A172 (cell line): ENCODE measurements at places on chromosomes 1 and 21.

DNA sequence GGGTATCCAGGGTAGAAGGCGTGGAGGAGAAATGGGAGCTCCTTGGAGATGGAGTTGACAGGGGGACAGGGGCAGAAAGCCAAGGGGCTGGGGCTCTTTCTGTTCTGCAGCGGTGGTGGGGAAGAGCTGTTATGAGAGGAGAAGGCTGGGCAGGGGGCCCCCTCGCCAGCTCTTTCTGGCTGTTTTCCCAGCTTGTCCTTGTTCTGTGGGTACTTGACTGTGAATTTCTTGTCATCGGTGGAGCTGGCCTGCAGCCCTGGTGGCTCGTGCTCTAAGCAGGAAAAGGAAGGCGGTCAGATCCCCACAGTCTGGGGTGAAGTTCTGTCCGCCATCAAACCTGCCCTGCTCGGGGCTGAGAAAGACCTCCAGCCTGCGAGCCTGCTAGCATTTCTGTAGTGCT is 7.6 kb downstream of the ZNF683 start:
- DNase-seq: no peak

DNA sequence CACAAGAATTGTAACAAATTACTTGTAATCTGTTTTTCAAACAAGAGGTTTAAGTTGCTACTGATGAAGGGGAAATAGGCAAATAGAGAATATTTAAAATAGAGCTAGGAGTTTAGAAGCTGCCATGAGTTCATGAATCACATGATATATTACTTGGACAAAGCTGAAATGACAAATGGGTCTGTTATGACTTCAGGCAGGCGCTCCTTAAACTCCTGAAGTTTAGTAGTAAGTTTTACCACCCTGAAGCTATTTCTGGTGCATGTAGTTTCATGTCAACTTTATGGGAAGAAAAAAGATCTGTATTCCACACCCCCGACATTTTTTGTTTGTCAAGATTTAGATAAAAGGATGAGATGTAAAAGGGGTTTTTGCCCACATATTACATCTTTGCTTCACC is 58.5 kb downstream of the PLA2G4A start:
- DNase-seq: peak; percentile 34

GRCh38 chr1:25683731-25684130 is 67.1 kb downstream of the MAN1C1 start:
- DNase-seq: peak; percentile 38

- DNase-seq: no peak
Measured at GRCh38 chr1:38615680-38616079, 243.9 kb downstream of the RRAGC start.

DNA sequence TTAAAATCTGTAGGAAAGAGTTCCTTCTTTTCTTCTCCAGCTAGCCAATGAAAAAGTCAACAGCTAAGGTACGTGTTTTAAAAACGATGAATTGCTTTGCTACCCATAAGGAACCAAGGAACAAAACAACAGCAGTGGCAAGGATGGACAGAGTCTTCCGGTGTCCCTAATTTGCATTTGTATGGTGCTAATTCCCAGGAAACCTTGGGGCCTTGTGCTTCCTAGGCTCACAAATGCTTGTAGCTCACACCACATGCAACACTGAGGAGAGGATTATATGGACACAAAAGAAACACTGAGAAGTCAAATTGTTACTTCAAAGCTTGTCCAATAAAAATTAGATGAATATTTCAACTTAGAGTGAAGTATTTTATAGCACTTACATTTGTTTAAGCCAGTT is 1.8 kb upstream of the PGBD5 start:
- no peak for DNase-seq

DNA sequence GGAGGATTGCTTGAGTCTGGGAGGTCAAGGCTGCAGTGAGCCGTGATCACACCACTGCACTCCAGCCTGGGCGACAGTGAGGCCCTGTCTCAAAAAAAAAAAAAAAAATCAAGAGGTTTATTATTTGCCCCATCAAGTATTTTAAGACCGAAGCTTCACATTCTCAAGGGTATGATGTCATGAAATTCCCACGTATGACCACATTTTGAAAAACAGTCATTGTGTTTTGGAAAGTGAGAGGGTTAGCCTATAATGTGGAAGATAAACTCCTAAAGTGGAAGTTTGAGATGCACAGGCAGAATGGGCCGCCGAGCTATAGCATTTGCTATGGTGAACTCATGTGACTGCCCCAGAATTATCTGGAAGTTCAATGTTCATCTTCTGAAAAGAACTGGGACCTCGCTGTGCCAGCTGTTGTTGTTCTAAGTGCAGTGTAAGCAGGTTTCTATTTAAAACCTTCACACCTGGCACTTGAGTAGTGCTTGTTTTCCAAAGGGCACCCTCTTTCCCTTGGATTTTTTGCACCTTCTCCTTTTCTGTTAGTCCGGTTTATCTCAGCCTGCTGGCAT is 96.9 kb upstream of the SLC25A33 start:
- DNase-seq: no peak

- peak; percentile 12 for DNase-seq
Measured at GRCh38 chr1:17009706-17010105, 2.0 kb downstream of the ATP13A2 start.

DNA sequence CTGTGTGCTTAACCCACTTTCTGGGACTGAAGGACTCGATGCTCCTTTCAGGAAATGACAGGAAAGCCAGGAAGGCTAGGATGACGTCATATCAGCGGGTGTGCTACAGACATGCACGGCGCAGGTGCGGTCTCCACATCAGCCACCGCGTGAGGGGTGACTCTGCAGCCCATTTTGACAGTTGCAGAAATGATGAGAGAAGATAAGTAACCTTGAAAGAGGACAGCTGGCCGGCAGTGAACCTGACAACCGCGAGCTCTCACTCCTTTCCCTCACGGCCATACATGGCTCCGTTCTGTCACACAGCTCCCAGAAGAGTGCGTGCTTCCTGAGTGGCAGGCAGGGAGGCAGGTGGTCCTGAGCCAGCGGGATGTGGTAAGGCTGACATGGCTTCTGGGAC is 1.7 kb upstream of the KRTAP10-5 start:
- peak; percentile 7 for DNase-seq
